GDM1 (cell line): ENCODE measurements at places on chromosomes 12 and 14.

DNA sequence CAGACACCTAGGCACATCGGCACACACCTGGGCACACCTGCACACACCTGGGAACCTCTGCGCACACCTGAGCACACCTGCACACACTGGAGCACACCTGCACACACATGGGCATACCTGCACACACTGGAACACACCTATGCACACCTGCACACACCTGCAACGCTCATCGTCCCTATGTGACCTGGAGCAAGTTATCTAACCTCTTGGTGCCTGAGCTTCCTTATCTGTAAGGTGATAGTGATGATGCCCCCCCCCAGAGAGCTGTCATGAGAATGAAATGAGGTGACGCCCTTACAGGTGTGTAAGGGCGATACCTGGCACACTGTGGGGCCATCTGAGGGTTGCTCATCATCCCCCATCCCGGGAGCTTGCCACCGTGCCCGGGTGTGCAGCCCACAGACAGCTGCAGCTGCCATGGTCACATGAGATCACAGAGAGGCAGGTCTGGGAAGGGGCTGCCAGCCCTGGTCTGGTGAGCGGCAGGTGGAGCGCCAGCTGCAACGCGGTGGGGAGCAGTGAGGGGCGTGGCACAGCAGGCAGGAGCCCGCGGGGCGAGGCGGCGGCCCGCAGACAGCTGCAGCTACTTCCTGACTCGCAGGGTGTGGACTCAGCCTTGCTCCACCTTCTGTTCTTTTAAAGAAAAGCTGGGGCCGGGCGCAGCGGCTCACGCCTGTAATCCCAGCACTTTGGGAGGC is 59.9 kb upstream of the FBRSL1 start:
- DNase-seq, result peak; percentile 58

DNA sequence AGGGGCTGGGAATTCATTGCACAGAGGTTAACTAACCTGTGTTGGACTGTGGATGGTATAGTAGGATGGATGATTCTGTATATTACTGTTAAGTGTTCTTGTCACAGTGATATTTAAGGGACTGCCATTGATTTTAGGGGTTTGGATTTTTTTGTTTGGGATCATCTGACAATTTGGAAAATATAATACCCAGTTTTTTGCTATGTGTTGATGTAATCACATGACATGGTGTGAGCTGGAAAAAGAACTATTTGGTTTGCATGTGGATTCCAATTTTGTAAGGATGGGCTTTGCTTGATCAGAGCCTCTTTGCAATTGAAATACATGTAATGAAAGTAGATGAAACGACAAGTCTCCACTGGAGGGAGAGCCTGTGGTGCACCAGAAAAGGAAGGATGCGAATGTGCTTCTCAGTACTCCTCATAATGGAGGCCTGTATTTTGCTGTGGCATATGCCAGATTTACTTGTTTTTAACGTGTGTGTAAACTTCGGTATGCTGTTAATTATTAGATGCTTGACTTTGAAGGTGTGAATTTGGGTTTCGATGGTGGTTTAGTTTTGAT is 2.7 kb downstream of the DYRK2 start:
- peak; percentile 22 for DNase-seq

- DNase-seq, result no peak
Measured at GRCh38 chr12:120071493-120072020, 45.0 kb downstream of the RAB35 start.

GRCh38 chr12:85130646-85131045 is 94.5 kb downstream of the LRRIQ1 start:
- no peak for DNase-seq

DNA sequence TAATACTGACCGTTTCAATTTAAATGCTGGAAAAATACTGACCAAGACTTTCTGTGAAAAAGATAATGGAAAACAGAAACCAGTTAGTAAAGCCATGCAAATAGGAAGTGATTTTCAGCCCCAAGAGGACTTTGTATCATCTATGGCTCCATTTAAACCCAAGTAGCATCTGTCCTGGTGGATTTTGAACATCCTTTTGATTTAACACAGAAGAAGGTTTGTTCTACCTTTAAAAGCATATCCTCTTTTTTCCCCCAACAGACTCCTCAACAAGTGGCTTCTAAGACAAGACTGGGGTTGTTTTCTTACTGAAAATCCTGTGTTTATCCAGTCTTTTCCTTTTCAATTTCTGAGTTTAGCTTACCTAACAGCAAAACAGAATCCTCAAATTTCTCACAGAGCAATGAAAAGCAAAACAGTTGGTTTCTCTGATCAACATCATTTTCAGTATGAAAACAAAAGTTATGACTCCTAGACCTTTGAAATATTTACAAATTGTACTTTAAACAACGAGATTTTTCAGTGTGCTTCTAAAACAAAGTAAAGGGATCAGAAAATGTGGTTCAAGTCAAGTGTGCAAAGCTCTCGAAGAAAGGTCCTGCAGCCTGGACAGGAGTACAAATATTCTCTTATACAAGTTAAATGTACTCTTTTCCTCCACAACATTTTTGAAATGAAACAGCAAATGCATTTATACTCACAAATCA is 2.9 kb downstream of the PHLDA1 start:
- DNase-seq, result no peak

DNA sequence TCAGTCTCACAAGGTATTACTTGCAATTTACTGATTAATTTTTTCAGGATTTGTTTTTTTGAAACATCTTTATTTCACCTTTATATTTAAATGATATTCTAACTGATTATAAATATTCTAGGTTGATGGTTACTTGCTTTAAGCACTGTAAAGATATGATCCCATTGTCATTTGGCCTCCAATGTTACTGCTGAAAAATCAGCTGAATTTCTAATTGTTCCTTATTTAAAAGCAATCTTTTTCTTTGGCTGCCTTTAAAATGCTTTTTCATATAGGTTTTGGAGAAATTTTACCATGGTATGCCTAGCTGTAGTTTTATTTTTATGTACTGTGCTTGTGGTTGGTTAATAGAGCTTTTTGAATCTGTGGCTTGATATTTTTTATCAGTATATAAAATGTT is 275.6 kb upstream of the PPFIA2 start:
- DNase-seq, result no peak
